Left cardiac atrium (tissue), 4 donors: ENCODE measurements at places on chromosomes 12 and 14.

GRCh38 chr12:123071857-123072256, 79.0 kb downstream of the PITPNM2 start:
- DNase-seq: no peak

GRCh38 chr14:33949411-33949893, 1.4 kb downstream of the EGLN3 start:
- no peak for DNase-seq

GRCh38 chr12:109529691-109530640, 43.3 kb downstream of the MMAB start:
- DNase-seq: no peak

DNA sequence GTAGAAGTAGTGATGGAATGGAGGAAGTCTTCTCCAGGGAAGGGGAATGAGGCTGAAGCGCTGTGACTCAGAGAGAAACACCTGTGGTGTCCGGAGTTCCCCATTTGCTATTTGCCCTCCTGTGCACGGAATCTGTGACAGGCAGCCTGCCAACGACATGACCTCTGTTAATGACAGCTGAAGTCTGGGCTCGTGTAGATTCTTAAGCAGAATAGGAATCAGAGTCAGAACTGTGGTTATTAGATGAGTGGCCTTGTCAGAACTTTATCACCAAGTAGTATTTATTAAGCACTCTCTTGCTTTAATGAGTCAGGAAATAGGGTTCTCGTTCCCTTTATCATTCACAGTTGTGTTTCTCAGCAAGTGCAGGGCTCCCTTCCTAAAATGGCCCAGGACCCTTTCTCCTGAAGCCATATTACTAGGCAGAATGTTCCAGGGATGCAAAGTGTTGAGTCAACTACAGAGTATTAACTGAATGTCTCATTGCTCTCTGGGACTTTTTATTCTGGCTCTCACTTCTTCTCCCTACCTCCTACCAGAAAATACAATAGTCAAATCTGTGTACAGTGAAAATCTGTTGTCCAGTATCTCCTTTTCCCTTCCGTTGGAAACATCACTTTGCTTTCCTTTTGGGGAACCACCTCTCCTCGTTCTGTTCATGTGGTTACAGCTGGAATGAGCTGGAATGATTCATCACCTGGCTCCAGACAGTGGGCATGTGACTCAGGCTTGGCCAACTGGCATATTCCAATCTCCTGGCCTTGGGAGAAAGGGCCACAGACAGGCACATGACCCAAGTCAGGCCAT, 77.8 kb upstream of the MAX start:
- DNase-seq: peak; percentile 53

DNA sequence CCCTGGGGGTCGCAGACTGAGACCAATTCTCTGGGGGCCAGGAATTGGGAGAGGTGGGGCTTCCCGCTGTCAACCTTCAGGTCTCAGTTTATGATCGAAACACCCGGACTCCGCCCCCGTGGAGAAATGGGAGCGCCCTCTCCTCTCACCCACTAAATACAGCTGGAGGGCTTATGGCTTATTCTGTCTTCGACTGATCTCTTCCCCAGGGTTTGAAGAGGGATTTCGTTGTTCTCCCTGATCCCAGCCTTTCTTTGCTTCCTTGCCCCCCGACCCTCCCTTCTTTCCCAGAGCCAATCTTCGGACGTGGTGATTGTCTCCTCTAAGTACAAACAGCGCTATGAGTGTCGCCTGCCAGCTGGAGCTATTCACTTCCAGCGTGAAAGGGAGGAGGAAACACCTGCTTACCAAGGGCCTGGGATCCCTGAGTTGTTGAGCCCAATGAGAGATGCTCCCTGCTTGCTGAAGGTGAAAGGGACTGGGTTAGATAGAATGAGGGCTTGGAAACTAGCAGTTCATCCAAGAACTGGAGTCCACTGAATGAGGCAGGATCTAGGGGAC, 607 bp downstream of the OS9 start:
- peak; percentile 32 for DNase-seq

- DNase-seq: no peak
Observed at GRCh38 chr14:95106971-95107370, 50.4 kb downstream of the DICER1 start.

- DNase-seq: no peak
Observed at GRCh38 chr14:105168093-105168420, 519 bp downstream of the JAG2 start.

DNA sequence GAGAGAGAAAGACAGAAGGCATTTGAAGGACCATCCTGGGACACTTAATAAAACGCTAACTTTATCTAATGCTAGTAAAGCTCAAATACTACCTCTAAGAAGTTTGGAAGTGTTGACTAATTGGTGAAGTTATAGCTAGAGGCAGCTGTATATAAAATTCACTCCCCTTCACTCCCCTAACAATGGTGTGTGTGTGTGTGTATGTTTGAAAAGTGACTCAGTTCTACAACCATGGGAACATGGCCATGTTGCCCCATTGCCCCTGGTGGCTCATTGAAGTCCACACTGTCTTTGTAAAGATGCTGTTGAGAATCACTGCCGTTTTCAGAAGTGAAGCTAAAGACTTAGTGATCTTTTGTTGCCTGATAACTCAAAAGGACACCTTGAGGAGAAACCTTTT, 262.4 kb downstream of the NPAS3 start:
- DNase-seq: no peak

DNA sequence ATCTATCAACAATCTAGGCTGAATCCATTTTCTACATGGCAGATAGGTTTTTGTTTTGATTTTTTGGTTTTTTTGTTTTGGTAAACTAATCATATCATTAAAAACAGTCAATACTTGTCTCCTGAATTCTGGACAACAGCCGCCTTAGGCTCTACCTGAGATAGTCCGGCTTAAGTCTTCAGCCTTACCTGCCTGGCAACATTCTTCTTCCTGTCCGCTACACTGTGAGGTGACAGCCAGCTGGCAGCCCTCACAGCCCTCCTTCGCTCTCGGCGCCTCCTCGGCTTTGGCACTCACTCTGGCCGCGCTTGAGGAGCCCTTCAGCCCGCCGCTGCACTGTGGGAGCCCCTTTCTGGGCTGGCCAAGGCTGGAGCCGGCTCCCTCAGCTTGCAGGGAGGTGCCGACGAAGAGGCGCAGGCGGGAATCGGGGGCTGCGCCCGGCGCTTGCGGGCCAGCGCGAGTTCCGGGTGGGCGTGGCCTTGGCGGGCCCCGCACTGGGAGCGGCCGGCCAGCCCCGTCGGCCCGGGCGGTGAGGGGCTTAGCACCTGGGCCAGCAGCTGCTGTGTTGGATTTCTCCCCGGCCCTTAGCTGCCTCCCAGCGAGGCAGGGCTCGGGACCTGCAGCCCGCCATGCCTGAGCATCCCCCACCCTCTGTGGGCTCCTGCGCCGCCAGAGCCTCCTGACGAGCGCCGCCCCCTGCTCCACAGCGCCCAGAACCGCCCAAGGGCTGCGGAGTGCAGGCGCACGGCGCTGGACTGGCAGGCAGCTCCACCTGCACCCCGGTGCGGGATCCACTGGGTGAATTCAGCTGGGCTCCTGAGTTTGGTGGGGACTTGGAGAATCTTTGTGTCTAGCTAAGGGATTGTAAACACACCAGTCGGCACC, 49.0 kb downstream of the MDGA2 start:
- no peak for DNase-seq

DNA sequence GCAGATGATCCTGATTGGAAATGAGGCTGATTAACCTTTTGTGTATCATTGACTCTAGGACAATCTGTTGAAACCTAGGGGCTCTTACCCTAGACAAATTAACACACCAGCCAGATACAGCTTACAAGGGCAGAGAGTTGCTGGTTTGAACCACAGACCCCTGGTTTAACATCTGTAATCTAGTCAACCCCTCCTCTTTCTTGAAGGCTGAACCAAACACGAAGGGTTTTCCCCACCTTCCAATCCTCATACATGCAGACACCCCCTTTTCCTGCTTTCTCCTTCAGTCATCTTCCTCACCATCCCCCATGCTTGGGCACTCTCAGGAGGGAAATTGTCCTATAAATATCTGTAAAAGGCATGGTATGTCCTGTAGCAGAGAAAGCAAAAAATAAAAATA, 126.0 kb upstream of the HIF1A start:
- no peak for DNase-seq

DNA sequence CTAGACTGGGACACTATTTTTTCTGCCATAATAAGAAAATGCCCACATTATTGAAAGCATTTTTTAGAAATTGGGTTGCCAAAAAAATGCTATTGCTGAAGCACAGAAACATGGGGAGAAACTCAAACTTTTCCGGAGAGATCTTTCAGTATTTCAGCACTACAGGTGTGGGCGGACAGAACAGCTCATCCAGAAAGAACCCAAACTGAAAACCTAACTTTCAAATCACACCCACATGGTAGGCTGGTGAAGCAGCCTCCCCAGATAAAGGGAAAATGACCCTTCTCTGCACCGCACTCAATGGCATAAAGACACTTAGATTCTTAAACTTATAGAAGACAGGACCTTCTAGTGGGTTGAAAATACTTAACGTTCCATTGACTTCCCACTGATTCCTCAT, 62.3 kb upstream of the TMPO start:
- DNase-seq: no peak

DNA sequence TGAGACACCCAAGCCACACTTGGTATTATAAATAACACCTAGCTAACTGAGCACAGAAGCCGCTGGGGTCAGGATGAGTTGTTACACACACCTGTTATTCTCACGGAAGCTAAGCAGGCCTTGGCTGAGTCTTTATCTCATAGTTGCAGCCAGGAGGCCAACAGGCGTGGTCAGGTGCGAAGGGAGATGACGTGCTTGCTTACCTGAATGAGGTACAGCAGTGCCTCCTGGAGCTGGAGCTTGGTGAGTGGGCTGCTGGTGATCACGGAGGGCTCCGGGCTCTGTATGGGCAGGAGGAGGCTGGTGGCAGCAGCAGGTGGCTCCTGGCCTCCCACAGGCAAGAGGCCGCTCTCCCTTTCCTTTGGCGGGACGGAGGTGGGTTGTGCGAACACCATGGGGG, 30.4 kb upstream of the CACNA2D4 start:
- no peak for DNase-seq

DNA sequence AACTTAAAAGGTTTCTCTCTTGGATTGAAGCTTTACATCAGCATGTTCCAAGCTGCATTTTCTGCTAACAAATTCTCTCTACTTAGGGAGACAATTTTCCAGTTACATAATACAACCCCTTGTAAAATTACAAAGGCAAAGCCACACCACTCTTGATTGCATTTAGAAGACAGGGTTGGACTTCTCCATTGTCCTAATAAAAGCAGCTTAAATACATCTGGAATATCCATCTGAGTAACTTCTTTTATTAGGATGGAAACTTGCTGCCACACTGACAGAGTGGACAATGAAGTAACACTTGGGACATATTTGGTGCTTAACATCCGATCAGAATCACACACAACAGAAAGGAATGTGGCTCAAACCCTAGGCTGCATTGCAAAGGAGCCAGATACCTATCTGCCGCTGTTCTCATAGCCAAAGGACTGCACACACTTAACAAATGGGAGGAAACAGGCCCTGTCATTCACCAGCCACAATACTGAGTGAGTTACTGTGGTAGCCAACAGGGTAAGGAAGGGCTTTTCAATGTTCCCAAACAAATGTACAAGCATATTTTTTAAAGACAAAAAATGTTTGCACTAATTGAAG, 157.2 kb downstream of the PAX9 start:
- DNase-seq: no peak

DNA sequence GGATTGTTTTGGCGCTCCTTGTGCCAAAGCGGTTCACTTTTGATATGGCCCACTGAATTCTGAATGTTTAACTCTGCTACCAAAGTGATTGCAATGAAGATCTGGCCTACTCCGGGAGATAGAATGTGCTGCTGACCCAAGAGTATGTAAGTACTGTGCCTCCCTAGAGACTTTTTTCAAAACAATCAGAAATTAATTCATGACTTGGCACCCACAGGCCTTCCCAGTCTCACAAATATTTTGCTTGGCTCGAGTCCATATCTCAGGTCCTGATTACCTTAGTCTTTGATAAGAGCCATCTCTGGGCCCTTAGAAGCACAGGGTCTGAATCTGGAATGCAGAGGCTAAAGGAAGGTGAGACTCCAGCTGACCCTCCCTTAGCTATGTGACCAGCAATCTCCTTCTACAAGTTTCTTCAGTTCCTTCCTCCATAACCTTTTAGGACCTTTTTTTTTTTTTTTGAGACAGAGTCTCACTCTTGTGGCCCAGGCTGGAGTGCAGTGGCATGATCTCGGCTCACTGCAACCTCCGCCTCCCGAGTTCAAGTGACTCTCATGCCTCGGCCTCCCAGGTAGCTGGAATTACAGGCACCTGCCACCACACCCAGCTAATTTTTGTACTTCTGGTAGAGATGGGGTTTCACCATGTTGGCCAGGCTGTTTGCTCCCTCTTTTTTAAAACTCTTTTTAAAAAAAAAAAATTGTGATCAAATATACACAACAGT, 49.5 kb upstream of the METAP2 start:
- DNase-seq: no peak

GRCh38 chr14:75059642-75060041, 4.2 kb downstream of the ACYP1 start:
- no peak for DNase-seq

GRCh38 chr12:70247653-70248199, 4.5 kb downstream of the CNOT2 start:
- DNase-seq: no peak

- no peak for DNase-seq
Observed at GRCh38 chr14:64573109-64573508, 23.3 kb downstream of the PPP1R36 start.

GRCh38 chr14:79342942-79343341, 868.4 kb downstream of the DIO2 start:
- DNase-seq: no peak

DNA sequence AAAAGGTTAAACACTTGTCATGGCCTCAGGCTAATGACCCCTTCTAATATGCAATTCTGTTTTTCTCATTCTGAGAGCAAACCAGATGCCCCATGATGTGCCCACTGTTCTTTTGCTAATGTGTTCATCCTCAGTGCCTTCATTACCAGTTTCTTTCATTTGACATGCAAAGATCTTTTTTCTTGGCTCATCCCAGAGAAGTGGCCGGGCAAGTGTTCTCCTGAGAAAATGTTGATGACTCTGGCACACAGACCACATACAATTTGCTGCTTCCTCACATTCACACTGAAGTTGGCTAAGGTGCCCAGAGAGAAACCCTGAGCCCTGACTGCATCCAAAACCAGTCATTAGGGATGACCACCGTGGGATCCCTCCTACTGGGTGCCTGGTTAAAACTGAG, 833.3 kb downstream of the DIO2 start:
- DNase-seq: no peak

- DNase-seq: peak; percentile 54
Observed at GRCh38 chr12:50764286-50765094, 589 bp downstream of the ATF1 start.

GRCh38 chr12:97940629-97941028, 478.0 kb downstream of the RMST start:
- no peak for DNase-seq

- DNase-seq: no peak
Observed at GRCh38 chr12:24996102-24996797, 47.3 kb upstream of the BCAT1 start.

DNA sequence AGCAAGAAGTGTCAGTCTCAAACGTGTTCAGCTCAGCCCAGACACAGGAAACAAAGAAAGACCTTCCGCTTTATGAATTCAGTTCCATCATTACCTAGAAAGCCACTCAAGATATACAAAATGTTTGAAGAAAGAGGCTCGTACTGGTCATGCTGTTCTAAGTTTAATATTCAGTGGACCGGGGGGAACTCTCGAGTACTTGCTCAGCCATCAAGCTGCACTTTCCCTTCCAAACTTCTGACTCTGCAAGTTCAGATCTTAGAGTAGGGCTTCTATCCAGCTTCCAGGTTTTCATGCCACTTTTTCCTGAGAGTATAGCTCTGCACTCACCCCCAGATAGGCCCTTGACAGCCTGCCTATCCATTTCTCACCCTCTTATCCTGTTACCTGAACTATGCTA, 62.8 kb upstream of the OSBPL8 start:
- DNase-seq: no peak

GRCh38 chr12:52946797-52947547, 1.9 kb upstream of the KRT18 start:
- DNase-seq: no peak
